ENCODE measurements at places on chromosomes 7 and 10.

DNA sequence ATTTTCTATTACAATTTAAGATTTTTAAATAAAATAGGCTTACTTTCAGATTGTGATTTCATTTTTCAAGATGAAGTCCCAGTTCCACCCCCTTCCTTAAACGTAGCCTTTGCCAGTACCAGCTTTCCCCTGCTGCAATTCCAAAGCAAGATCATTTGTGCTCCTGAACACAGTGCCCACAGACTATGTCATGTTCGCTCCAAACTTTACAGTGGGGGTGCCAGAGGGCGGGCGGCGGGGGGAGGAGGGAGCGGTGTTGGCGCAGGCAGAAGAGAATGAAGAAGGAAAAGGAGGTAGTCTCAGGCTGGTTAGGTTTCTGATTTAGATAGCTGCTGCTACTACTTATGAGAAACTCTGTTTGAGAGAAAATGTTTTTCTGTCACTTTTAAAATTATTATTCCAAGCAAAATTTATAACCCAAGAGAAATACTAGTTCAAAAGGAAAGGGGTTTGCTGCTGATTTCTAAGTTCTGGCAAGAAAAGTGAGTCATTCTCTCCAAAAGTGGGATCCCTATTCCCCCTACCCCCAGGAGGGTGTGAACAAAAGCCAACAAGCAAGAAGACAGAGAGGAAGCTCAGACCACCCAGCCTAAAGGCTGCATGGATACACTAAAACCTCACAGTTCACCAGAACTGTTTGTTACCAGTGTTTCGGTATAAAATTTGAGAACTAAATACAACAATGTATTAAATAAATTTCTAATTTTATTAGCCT is 109.6 kb downstream of the SRPK2 start:
- no peak for DNase-seq

DNA sequence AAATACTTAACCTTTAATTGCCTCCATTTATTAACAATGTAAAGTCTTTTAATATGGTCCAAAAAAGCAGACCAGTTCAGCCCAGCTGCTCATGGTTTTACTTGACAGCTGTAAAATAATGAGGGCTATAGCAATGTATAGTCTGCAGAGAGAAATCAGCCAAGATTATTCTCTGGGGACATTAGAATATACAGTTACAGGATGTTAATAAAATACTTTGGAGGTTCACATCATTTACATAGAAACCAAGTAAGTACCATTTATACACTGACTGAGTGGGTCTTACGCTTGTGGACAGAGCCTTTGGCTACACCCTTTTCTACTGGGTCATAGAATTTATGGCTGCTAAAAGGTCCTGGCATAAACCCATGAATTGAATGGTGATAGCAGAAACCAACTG is 340.7 kb upstream of the CELF2 start:
- no peak for DNase-seq

DNA sequence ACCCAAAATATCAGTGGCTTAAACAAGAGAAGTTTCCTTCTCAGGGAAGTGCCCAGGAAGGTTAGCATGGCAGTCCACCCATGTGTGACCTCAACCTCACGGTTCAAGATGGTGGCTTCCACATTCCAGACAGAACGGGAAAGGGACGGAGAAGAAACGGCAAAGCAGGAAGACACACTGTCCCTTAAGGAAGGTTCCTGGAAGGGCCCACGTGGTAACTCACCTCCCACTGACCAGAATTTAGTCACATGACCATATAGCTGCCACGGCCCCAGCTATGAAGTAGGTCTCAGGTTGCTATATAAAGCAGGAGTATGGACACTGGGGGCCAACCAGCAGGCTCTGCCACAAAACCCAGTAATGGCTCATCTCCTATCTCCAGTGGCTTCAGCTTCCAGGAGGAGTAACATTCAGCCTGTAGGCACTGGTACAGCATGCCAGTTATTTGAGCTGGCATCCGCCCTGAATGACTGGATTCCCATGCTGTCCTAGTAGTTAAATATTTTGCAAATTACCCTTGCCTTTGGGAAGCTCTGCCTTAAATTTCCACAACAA is 278.5 kb upstream of the KLF14 start:
- no peak for DNase-seq

DNA sequence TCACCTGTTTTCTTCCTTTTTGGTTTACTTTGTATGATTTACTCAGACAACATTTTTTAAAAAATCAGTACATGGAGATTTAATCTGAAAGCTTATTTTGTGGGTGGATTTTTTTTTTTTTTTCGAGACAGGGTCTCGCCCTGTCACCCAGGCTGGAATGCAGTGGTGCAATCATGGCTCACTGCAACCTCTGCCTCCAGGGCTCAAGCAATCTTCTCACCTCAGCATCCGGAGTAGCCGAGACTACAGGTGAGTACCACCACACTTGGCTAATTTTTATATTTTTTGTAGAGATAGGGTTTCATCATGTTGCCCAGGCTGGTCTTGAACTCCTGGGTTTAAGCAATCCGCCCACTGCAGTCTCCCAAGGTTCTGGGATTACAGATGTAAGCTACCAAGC is 2.5 kb downstream of the GSTO1 start:
- DNase-seq = no peak

- no peak for DNase-seq
Observed at GRCh38 chr7:113060100-113060499, 26.5 kb downstream of the GPR85 start.
